ENCODE measurements at places on chromosomes 6 and 20. TPM values are rescaled to one million over a fixed set of nuclear protein-coding genes. Genes with fewer than 3 reads are reported as not detected.

DNA sequence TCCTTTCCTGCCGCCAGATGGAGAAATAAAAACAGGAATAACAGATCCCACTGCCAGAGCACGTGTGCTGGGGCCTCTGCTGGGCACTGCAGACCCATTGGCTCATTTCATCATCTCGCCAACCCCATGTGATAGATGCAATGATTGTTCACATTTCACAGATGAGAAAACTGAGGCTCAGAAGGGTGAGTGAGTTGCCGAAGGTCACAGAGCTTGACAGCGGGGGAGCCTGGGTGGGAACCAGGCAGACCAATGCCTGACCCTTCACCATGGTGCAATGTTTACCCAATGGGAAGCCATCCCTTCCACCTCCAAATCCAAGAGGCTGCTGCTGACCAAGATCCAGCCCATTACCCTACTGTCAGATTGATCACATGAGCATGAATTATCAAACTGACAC is 105.1 kb downstream of the JPH2 start:
- no peak for DNase-seq

GRCh38 chr6:70706491-70707123 is 38.9 kb downstream of the SMAP1 start:
- DNase-seq: no peak

SNPH gene
- 4.6 TPM for total RNA-seq

RAB32 gene
- total RNA-seq: 16.0 TPM

- no peak for DNase-seq
These were observed 6.0 kb upstream of the CMTR1 start for GRCh38 chr6:37426945-37427510.

CD24 gene
- total RNA-seq: 0.47 TPM

- DNase-seq: no peak
These were observed 601.9 kb downstream of the HTR1B start for GRCh38 chr6:76861403-76861802.
